ENCODE measurements at places on chromosomes 3 and 15.

DNA sequence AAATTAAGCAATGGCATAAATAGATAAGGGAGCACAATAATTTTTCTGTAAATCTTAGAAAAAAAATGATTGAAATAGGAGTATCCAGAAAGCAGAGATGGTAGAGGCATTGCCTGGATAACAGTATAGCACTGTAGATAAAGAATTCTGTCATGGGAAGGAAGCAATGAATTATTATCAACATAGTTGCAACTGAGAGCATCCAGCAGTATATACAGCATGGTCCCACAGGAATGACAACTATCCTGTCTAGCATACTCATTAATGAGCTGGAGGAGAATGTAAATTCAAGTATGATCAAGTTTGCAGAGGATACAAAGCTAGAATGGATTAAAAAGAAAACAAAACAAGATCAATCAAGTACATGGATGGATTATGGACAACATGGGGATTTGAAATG is 90.8 kb downstream of the DPH6 start:
- no peak for DNase-seq

DNA sequence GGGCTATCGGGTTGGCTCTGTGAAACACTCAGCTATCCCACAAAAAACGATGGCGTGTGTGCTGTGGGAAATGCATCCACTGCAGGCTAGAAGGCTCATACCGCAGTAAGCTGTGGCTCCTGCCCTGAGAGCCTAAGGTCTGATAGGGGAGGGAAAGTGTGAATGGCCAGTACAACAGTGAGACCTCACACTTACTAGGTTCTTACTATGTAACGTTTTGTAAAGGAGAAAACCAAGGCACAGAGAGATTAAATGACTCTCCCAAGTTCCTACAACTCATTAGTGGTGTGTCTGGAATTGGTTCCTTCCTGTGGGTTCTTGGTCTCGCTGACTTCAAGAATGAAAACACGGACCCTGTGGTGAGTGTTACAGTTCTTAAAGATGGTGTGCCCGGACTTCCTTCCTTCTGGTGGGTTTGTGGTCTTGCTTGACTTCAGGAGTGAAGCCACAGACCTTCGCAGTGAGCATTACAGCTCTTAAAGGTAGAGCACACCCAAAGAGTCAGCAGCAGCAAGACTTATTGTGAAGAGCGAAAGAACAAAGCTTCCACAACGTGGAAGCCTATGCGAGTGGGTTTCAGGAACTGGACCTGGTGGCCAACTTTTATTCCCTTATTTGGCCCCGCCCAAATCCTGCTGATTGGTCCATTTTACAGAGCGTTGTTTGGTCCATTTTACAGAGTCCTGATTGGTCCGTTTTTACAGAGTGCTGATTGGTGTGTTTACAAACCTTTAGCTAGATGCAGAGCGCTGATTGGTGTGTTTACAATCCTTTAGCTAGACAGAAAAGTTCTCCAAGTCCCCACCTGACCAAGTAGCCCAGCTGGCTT is 161.7 kb downstream of the POLR2M start:
- no peak for DNase-seq

- DNase-seq, result no peak
Observed at GRCh38 chr3:157752956-157753786, 250.0 kb upstream of the VEPH1 start.

DNA sequence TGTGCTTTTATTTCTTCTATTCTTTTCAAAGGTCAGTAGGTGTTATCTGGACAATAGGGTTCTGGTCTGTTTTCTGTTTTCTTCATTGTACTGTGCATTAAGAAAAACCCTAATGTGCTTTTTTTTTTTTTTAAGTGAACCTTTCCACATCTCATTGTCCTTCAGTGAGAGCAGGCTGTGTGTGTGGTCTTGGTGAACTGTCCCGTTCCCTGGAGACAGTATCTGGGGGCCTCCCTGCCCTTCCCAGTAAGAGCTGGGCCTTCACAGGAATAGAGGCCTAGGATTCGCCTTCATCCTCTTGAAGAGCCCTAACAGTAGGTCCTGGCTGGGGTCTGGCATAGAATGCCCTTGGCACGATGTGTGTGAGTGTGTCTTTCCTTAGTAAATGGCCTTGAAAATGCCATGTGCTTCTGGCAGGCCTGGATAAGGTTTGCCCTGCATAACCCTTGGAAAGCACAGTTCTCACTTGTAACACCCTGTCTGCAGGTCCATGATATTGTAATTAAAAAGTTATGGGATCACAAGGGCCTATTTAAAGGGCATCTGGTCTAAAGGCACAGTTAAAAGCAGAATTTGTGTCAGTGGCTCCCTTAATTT is 81.2 kb downstream of the IGF1R start:
- no peak for DNase-seq

DNA sequence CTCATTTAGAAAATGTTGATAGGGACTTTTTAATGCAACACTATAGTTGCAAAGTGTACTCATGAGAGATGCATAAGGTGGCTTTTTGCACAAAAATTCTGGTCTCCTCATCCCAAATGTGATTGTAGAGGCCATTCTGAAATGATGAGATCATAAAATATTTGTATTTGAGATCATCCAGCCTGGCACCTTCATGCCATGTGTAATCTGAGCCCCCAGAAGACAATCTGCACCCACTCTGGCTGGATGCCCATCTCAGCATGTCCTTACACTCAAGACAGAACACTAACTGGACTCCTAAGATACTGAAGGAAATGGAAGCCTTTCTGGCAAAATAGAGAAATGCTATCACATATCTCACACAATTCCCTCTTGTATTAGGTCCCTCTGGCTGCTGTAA is 49.2 kb downstream of the SLC7A14 start:
- no peak for DNase-seq
